ENCODE measurements at places on chromosomes 7 and 10.

DNA sequence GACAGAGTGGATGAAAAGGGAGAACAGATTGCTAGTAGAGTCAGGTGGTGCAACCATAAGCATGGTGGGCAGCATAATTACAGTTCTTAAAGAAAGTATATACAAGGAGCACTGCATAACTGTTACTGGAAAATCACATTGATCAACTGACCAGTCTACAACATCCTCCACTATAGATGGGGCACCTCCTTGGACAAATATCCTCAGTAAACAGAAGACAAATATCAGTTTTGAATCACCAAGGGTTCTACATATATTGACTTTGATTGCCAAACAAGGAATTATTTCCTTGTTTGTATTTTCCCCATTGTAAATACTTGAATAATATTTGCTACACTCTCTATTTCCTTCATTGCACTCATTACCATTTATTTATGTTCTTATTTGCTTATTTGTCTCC lies 17.6 kb upstream of the CRPPA start:
- no peak for DNase-seq

- DNase-seq, result no peak
Measured at GRCh38 chr7:157044147-157044687, 33.8 kb upstream of the MNX1 start.

DNA sequence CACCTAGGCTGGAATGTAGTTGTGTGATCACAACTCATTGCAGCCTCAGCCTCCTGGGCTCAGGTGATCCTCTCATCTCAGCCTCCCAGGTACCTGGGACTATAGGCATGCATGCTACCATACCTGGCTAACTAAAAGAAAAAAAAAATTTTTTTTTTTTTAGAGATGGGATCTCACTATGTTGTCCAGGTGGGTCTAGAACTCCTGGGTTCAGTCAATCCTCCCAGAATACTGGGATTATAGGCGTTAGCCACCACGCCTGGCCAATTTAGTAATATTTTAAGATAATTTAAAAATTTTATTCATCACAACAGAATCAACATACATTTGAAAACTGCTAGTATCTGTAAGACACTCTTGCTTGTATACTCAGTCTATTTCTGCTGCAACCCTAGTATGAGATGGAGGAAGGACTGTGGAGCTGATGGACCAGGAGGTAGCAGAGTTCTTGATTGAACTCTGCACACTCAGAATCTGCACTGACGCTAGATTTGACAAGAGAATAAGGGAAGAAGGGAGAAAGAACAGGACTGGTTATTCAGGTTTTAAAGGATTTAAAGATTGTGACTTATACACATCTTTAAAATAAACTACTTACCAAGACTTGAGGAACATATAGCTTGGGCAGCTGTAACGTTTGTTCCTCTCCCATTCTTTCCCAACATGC lies 57.6 kb downstream of the VCL start:
- DNase-seq, result no peak

DNA sequence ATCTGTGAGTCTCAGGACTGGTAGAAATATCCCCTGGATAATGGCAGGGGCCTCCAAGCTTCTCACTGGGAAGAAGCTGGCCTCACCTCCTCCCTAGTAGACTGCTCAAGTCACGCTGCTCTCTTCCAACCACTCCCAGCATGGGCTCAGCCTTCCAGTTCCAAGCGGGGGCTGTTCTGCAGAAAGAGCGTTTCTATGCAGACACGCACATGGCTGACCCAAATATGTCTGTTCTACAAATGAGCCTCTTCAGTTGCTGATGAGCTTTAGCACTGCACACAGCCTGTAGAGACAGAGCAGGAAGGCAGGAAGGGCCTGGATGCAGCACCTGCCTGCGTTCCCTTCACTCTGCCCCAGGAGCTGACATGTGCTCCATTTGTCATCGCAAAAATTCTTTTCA lies 523.9 kb upstream of the MGMT start:
- DNase-seq, result no peak

DNA sequence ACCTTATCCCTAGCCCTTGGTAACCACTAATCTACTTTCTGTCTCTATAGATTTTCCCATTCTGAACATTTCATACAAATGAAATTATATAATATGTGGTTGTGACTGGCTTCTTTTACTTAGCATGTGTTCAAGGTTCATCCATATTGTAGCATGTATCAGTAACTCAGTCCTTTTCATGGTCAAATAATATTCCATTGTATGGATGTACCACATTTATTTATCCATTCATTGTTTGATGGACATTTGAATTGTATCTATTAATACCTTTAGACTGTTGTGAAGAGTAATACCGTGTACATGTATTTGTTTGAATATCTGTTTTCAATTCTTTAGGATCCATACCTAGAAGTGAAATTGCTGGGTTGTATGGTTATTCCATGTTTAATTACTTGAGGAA lies 210.2 kb downstream of the BMPER start:
- DNase-seq, result no peak

DNA sequence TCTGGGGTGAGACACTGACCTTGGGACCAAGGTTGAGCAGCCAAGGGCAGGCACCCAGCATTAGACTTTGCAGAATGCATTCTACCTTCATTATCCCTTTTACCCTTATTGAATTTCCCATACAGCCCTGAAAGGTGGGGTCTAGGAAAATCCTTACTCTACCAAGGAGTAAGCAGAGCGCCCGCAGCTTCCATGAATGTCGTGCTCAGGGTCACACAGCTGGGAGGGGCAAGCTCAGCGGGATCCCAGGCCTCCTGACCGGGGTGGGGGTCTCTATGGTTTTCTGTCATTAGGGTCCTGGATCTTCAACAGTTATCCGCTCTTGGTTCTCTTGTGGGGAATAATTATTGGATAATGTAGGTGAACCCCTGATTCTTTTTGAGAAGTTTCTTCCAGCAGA lies 30.7 kb upstream of the BTBD16 start:
- DNase-seq, result no peak

DNA sequence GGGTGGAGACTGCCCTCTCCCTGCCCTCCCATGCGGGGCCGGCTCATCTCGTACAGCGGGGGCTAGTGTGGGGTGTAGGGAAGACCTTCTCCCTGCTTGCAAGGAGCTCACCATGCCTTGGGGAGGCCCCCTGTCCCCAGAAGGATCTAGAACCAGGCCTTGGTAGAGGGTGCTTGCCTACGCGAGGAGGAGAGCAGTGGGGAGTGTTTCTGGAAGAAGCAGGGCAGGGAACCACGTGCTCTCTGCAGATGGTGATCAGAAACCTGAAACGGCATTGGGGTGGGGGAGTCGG lies 2.7 kb downstream of the MAFK start:
- no peak for DNase-seq

DNA sequence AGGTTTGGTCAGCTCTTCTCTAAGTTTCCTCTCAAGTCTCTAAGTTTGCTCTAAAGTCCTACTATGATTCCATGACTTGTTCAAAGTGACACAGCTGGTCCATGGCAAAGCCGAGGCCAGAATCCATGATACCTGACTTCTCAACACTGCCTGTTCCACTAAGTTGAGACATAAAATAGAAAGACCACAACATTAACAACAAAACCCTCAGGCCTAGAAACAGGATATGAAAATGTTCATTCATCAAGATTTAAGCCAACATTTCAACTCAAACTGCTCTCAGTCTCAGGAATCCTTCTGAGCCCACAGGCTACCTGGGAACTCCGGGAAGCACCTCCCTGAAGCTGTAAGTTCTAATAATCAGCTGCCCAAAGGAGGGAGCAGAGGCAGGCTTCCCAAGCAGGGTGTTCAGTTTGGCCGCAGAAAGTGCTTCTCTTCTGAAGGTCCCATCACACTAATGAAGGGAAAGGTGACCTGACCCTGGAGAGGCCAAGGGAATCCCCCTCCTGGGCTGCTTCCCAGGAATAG lies 62.9 kb downstream of the STK17A start:
- DNase-seq, result no peak

Data from stimulated activated CD8-positive, alpha-beta memory T cell treated with anti-CD3 and anti-CD28 coated beads, Interleukin-7, amount 100 ng/mL, for 1 hour (primary cell).